ENCODE measurements at places on chromosomes 6 and 20.

DNA sequence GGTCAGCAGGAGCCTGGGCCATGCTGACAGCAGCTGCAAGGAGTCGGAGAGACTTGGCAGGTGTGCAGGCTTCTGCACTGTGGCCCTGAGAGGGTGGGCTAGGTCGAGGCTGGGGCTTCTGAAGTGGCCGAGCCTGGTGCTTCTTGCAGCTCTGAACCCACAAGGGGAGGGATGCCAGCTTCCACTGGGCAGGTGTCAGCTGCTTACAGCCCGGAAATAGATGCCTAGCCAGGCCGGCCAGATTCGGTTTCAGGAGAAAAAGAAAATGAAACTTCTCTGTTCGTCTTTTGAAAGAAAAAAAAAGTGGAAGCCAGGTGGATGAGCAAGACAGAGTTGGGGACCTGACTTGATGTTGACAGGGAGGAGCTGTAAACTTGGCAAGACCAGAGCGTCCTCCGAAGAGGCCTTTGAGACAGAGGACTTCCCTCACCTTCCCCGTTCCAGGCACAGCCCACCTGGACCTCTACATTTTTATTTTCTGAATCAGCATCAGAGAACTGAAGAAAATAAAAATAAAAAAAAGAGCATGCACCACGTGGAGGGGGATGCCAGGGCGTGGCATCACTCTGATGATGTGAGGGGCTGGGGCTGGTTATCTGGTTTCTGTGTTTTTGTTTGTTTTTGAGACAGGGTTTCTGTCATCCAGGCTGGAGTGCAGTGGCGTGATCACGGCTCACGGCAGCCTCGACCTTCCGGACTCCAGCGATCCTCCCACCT, at the start of gene ZBP1:
TSS of gene ZBP1 (minus strand) at position 153 of the 717 bp plus-strand sequence. CDS start at position 22, 131 bp downstream.
- no peak within 1 kb of the TSS for H3K4me3 ChIP-seq
- H3K36me3 ChIP-seq = no peaks in the 10 kb centered on the region
- peak; percentile 38 for DNase-seq
- H3K27ac ChIP-seq = no peak within 1 kb of the TSS
- no peaks in the 10 kb centered on the region for H3K4me1 ChIP-seq

DNA sequence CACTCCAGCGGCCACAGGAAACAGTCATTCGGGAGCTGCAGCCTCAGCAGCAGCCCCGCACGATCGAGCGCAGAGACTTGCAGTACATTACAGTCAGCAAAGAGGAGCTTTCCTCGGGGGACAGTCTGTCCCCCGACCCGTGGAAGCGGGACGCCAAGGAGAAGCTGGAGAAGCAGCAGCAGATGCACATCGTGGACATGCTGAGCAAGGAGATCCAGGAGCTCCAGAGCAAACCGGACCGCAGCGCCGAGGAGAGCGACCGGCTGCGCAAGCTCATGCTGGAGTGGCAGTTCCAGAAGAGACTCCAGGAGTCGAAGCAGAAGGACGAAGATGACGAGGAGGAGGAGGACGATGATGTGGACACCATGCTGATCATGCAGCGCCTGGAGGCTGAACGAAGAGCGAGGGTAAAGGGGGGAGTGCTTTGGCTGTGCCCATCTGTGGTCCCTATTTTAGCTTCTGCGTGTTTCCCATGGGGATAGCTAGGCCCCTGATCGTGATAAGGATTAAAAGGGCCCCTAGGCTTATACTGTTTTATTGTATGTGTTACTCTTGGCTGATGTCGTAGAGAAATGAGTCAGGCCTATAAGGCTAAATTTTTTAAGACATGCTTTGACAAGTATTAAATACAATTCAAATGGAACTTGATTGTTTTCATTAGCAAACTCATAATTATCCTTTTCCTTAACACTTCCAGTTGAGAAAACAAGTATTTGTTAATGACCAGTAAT, 45.5 kb upstream of the KIF25 start:
- peaks cover 4% of the 10 kb centered on the region for H3K36me3 ChIP-seq
- no peak overlapping the region for H3K4me3 ChIP-seq
- no peak for DNase-seq
- peaks cover 6% of the 10 kb centered on the region for H3K4me1 ChIP-seq
- H3K27ac ChIP-seq = no peak overlapping the region

GRCh38 chr6:160831739-160832138, 129.7 kb downstream of the PLG start:
- no peak overlapping the region for H3K27ac ChIP-seq
- H3K27me3 ChIP-seq = no peaks in the 10 kb centered on the region
- no peaks in the 10 kb centered on the region for H3K4me1 ChIP-seq
- no peak for DNase-seq
- H3K36me3 ChIP-seq = no peaks in the 10 kb centered on the region

- no peak overlapping the region for H3K27ac ChIP-seq
- no peak for DNase-seq
- H3K27me3 ChIP-seq = no peaks in the 10 kb centered on the region
- no peaks in the 10 kb centered on the region for H3K36me3 ChIP-seq
Observed at GRCh38 chr6:45655745-45656476, 278.2 kb upstream of the SUPT3H start.

GRCh38 chr6:160912411-160912810, 79.2 kb upstream of the MAP3K4 start:
- no peak overlapping the region for H3K4me3 ChIP-seq
- DNase-seq = no peak

DNA sequence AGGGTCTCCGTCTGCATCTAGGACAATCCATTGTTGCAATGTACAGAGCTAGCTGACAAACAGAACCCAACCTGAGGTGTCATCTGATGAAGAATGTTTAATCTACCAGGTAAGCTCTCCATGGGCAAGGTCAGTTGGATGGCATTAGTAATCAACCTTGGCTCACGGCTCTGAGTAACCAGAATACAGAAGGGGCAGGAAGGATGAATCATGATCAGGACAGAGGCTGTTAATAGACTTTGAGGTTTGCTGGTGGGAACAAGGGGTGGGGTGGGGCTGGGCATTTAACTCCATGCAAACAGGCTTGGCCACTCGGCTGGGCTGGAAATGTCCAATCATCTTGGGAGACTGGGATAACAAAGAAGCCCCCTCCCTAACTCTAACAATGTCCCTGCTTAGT, 77.1 kb upstream of the MRPS10 start:
- H3K27ac ChIP-seq = no peak overlapping the region
- no peaks in the 10 kb centered on the region for H3K36me3 ChIP-seq
- no peak overlapping the region for H3K4me3 ChIP-seq
- no peak for DNase-seq
- no peaks in the 10 kb centered on the region for H3K4me1 ChIP-seq

DNA sequence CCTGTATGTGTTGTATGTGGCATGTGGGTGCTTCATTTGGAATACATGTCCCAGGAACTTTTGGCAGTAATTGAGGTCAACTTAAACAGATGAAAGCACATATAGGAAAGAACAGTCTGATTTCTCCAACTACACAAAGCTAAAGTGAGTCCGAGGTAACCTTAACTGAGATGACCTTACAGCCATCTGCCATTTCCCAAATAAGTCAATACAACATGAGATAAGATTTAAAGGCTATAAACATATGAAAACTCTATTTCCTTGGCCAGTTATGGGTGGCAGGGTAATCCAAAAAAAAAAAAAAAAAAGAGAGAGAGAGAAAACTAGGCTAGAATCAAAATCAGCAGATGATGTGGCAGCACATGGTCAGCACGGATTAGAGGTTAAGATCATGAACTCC, 1068.3 kb downstream of the KHDRBS2 start:
- H3K36me3 ChIP-seq = no peaks in the 10 kb centered on the region
- H3K27me3 ChIP-seq = no peaks in the 10 kb centered on the region
- H3K27ac ChIP-seq = no peak overlapping the region
- no peak overlapping the region for H3K4me3 ChIP-seq

DNA sequence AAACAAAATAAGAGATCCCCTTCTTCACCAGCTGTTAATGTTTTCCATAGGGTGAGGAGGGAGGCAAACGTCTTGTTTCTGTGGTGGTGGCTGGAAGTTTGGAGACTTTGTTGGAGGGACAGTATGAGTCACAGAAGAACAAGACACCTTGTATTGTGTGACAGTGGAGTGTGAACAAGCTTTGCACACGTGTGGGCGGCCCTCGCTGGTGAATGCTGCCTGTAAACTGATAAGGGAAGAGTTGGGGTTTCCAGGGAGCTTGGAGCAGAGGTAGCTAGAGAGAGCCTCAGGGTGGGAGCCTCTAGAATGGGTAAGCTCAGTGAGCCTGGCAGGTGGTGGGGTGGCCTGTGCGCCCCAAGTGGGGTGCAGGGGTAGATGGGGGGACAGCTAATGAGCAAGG, 78.3 kb downstream of the ZDHHC14 start:
- H3K4me1 ChIP-seq = peaks cover 12% of the 10 kb centered on the region
- H3K27me3 ChIP-seq = no peaks in the 10 kb centered on the region
- no peak overlapping the region for H3K4me3 ChIP-seq

DNA sequence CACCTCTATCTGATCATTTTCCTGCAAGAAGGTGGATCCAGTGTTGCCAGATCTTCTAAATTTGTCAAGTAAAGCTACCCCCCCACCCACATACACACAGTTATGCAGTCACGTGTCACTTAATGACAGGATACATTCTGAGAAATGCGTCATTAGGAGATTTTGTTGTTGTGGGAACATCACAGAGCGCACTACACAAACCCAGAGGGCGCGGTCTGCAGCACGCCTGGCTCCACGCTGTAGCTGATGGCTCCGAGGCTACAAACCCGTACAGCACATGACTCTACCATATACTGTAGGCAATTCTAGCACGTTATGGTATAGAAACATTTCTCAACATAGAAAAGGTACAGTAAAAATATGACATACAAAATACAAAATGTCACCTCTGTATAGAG, 126.9 kb downstream of the SYCP2 start:
- H3K4me3 ChIP-seq = no peak overlapping the region
- no peaks in the 10 kb centered on the region for H3K36me3 ChIP-seq
- H3K4me1 ChIP-seq = peaks cover 11% of the 10 kb centered on the region
- no peak overlapping the region for H3K27ac ChIP-seq
- no peak for DNase-seq

DNA sequence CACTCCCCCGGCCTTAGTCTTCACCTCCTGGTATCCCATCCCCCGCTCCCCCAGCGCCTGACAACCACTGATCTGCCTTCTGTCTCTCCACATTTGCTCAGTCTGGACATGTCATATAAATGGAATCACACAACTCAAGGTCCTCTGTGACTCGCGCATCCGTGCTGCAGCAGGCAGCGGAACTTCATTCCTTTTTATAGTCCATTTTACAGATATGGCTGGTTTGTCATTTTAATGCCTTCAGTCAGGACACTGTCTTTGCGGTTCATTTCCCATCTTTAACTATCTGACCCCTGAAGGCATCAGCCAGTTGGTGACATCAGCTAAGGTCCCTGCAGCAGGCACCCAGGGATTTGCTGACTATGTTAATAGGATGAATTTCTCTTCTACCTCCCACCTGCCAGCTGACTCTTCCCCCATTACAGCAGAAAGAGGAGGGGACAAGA, 125.7 kb downstream of the ZMYND8 start:
- no peak for DNase-seq
- no peaks in the 10 kb centered on the region for H3K27me3 ChIP-seq
- H3K27ac ChIP-seq = peak overlapping the region; percentile 2
- H3K36me3 ChIP-seq = peaks cover 29% of the 10 kb centered on the region

GRCh38 chr6:129565366-129565765, 144.6 kb downstream of the ARHGAP18 start:
- H3K4me3 ChIP-seq = no peak overlapping the region
- DNase-seq = peak; percentile 45
- H3K4me1 ChIP-seq = peaks cover 31% of the 10 kb centered on the region
- no peaks in the 10 kb centered on the region for H3K27me3 ChIP-seq
- H3K36me3 ChIP-seq = no peaks in the 10 kb centered on the region
- H3K27ac ChIP-seq = peak overlapping the region; percentile 42

GRCh38 chr6:37088897-37089296, 81.1 kb upstream of the PIM1 start:
- no peak overlapping the region for H3K27ac ChIP-seq
- H3K36me3 ChIP-seq = no peaks in the 10 kb centered on the region
- H3K4me1 ChIP-seq = peaks cover 13% of the 10 kb centered on the region
- no peak overlapping the region for H3K4me3 ChIP-seq

DNA sequence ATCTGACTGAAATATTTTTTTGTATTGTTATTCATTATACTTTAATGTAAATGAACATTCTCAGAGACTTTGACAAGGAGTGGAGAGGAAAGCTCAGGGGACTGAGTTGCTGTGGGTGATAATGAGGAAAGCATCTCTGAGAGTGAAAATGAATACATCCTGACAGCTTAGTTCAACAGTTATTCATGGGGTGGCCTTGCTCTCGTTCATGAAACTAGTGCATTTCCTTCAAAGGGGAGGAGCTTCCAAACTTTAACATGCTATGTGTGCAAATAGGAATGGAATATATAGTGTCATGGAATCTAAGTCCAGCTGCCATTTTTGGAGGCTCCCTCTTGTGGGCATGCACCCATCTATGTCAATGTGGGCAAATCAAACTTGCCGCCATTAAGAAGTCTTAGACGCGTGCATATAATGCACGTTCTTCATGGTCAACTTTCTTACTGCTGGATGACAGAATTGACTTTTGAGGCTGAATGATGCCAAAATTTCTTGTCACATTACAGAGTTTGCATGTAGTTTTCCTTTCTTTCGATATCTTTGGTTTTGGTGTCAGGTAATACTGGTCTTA, 124.3 kb upstream of the TMEM170B start:
- H3K4me3 ChIP-seq = no peak overlapping the region
- no peaks in the 10 kb centered on the region for H3K36me3 ChIP-seq
- H3K27me3 ChIP-seq = no peaks in the 10 kb centered on the region
- no peak for DNase-seq

GRCh38 chr20:34472246-34472925, 43.8 kb upstream of the DYNLRB1 start:
- H3K4me3 ChIP-seq = no peak overlapping the region
- peaks cover 6% of the 10 kb centered on the region for H3K36me3 ChIP-seq
- no peaks in the 10 kb centered on the region for H3K27me3 ChIP-seq
- peak overlapping the region; percentile 11 for H3K27ac ChIP-seq
- no peak for DNase-seq

DNA sequence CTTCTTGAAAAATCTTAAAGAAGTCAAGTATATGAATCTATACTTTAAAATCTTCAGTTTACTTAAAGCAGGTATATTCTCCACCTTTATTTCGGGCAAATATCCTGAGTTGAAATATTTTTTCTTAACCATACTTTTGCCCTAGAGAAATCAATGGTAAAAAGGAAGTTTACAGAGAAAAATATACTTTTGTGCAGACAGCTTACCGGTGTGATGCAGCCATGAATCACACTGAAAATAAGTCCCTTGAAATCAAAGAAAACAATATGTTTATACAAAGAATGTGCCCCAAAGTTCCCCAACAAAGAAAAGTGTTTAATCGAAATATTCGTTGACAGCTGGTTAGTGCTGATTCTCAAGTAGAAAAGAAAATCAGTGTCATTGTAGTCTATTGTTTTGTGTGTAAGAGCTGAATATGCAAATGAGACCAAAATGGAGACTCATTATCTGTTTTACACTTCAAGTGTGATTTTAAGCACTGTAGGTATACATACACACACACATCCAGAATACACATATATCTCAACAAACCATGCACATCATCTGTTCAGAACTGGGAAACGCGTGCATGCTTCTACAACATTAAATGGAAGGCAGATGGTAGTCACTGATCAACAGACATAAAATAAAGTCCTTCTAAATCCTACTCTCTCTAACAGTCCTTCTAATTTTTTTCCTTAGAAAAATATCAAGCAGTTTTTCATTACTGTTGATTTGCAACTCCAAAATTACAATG, 73.3 kb downstream of the BTBD9 start:
- no peak for DNase-seq
- H3K27ac ChIP-seq = no peak overlapping the region
- no peaks in the 10 kb centered on the region for H3K4me1 ChIP-seq
- H3K4me3 ChIP-seq = no peak overlapping the region
- H3K27me3 ChIP-seq = no peaks in the 10 kb centered on the region
